Adipocyte (in vitro differentiated cells): ENCODE measurements at places on chromosomes 1 and 21.

GRCh38 chr1:57404884-57405283 is 19.0 kb downstream of the DAB1 start:
- DNase-seq = peak; percentile 10

DNA sequence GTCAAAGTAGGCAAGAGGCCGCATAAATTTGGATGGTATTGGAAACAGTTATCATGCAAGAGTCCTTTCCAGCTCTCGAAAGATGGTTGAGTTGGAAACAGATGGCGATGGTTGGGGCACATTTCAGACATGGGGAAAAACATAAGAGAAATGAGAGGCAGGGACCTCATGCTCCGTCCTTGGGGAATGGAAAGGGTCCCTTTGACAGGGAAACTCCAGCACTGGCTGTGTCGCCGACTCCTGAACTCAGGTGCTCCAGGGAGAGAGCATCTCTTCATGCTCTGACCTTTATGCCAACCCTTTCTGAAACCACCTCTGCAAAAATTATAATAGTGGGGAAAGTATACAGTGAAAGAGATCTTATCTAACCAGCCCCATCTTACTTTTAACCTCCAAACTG is 36.8 kb upstream of the COL6A2 start:
- DNase-seq = no peak

DNA sequence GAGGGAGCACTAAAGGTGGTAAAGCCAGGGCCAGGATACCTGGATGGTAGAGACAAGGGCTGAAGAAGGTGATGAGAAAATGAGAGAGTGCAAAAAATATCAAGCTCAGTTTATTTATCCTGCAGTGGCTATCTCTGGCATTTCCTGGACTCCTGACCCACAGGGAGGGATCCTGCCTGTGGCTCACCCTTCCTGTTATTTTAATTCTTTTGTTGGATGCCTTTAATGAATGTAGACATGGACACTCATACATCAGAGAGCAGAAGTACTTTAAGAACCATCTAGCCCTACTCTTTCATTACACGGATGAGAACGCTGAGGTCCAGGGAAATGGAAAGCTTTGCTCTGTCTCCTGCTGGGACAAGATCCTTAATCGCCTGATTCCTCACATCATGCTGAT is 20.6 kb downstream of the JUN start:
- peak; percentile 44 for DNase-seq

DNA sequence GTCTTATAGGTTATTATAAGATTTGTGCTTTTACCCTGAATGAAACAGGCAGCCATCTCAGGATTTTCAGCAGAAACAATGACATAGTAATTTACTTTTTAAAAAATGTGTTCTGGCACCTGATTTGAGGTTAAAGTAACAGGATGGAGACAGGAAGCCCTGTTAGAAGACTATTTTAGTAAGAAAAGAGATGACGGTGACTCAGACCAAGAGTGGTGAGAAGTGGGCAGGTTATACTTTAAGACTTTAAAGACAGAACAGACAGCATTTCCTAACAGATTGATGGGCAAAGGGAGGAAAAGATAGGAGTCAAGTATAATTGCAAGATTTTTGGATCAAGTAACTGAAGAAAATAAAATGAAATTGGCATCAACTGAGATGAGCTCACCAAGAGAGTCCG is 436.8 kb upstream of the NR5A2 start:
- DNase-seq = no peak
